Left lobe of liver (tissue), 2 donors: ENCODE measurements at places on chromosomes 1 and 21. TPM values are rescaled to one million over a fixed set of nuclear protein-coding genes. Genes with fewer than 3 reads are reported as not detected.

DNA sequence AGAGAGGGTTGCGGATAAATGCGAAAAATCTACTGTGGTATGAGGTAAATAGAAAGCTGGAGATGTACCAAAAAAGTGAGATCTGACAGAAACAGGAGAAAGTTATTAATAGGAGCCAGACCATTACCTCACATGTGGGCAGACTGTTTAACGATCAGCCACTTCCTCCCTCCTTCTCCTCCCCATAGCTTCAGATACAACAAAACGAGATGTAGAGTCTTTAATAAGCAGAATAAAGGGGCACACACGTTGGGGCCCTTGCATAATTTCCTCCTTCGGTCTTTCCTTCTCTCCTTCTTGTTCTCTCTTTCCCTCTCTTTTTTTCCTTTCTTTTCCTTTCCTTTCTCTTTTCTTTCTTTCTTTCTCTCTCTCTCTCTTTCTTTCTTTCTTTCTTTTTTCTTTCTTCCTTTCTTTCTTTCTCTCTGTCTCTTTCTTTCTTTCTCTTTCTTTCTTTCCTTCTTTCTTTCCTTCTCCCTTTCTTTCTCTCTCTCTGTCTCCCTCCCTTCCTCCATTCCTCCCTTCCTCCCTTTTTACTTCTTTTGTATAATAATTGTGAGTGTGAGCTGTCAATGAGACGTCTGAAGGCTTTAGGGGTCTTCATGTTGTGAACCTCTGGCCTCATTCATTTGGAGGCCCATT is 242.1 kb downstream of the GRIK1 start:
- DNase-seq = no peak

GPX7 gene
- 2.1 TPM for total RNA-seq

DNA sequence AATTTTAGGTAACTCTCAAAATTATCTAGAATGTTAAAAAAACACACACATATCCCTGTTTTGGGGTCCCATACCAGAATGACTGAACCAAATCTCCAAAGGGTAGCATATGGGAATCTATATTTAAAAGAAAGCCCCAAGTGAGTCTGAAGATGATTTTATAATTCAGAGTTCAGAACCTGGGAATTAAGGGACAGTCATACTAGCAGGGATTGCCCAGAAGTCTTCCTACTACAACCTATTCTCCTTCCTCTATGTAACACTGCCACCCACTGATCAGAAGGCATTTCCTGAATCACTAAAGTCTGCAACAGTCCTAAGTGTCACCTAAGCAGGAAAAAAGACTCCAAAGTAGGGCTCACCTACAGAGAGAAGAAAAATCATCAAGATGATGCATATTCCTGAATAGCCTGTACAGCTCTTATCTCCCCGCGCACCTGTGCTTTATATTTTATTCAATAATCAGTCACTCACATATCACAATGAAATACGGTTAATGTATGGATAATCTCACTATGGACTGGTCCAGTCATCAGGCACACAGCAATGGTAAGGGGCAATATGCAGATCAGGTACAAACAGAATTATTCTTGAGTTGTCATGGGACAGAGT is 4.9 kb downstream of the RGS1 start:
- DNase-seq = no peak

- DNase-seq = no peak
Observed at GRCh38 chr1:154154534-154155191, at the start of gene NUP210L. NUP210L (minus strand) TSS chr1:154155073.

DNA sequence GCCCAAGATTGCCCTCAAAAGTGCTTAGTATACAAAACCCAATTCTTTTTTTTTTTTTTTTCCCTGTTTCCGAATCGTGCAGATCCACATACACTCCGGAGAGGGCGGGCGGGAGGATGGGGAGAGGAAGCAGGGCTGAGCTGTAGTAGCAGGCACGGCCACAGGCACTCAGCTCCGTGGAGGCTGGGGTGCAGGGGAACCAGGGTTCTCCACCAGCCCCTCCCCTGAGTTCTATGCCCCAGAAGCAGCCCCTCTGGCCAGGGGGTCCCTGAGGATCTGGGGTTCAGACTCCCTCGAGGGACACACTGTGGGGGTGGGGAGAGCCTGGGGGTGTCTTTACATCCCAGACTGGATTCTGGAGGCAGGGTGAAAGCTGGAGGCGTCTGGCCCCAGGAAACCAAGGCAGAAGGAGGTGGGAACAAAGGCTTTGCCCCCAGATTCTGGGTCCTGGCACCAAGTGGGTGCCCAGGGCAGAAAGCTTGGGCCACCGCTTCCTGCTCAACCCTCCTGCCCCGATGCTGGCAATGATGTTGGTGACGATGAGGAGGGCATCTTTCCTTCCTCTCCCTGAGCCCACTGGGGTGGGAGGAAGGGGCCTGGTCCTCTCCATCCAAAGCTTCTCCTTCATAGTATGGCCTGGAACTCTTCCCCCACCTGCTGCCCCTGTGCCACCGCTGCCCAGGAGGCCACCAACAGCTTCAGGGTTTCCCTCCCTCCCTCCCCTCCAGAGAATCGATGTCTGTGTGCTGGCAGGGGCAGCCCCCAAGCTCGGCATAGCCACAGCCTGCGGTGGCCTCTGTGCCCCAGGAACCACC is 106.4 kb upstream of the TARDBP start:
- no peak for DNase-seq

DNA sequence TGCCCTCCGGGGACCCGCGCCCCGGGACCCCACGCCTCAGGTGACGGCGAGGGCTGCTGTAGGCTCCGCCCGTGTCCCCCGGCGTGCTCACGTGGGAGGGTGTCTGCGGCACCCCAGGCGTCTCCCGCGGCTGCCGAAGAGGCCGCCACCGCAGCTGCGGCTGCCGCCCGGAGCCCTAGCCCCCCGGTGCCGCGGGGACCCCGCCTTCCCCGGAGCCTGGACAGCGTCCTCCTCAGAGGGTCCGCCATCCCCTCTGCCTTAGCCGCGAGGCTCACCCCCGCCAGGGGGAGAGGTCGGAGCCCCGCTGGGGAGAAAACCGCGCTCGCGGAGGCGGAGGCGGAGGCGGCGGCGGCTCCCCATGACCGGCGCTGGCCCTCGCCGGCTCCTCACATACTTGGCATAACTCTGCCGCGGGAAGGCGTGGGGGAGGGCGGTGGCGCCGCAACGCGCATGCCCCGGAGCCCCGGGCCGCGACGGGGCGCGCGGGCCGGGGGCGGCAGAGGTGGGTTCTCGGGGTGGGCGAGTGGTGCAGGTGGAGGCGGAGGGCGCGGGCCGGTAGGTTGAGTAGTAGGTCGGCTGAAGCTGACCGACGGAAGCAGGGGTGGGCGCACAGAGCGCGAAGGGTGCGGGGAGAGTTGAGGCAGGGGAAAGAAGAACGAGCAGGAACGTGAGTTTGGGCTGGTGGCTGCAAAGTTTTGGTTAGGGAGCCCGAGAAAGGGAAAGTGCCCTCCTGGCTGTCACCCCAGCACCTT is 700 bp upstream of the SYDE2 start:
- peak; percentile 79 for DNase-seq

GRCh38 chr1:29159773-29160172 is 21.9 kb downstream of the SRSF4 start:
- DNase-seq = no peak

SELL gene
- 1.9 TPM for total RNA-seq

GRCh38 chr1:206479183-206480125 is 9.2 kb downstream of the IKBKE start:
- DNase-seq = peak; percentile 60

- DNase-seq = no peak
Observed at GRCh38 chr1:203796236-203796605, 798 bp downstream of the ZBED6 start.

DNA sequence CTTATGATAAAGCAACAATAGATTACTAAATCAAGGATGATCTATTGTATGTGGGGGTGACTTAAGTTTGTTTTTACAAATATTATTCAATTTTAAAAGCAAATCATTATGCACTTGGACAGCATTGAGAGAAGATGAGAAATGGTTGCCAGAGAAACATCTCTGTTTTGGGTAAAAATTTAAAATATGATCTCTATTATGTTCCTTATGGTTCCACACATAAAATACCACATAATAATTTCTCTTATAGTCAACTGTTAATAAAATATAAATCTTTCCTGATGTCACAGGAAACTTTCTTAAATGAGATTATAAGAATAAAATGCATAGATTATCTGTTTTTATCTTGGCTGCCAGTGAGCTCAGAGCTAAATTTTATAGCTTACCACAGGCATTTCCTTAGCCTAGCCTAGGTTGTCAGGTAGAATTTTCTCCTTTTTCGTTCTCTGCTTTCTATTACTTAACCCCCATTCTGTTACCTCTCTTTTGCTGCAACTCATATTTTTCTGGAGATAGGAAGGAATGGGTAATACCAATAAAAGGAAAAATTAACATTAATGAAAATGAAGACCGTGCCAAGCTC is 109.7 kb downstream of the TGFB2 start:
- DNase-seq = no peak
